ENCODE measurements at places on chromosomes 11 and 22.

- DNase-seq: no peak
Measured at GRCh38 chr11:72721689-72722049, 30.5 kb downstream of the ARAP1 start.

DNA sequence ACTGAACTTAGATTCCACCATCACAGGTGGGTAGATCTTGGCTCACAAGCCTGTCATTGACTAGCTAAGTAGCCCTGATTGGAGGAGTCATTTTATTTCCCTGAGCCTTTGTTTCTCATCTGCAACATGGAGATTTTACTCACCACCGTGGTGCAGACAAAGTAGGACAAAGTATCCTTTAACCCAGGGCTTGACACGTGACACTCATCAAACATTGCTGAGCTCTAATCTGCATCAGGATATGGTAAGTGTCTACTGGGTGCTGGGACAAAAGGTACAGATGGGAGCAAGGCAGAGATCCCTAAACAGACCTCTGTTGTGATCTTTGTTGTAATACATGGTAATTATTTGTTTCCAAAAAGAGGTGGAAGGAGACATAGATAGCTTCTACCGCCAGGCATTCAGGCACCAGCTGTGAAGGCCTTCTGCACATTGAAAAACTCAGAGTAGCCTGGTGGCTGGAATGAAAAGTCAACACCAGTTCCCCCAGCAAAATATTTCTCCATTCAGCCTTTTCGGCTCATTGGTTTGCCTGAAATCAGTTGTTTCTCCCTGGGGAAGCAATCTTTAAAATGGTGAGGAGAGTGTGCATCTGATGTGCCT is 18.3 kb upstream of the MICAL2 start:
- no peak for DNase-seq

DNA sequence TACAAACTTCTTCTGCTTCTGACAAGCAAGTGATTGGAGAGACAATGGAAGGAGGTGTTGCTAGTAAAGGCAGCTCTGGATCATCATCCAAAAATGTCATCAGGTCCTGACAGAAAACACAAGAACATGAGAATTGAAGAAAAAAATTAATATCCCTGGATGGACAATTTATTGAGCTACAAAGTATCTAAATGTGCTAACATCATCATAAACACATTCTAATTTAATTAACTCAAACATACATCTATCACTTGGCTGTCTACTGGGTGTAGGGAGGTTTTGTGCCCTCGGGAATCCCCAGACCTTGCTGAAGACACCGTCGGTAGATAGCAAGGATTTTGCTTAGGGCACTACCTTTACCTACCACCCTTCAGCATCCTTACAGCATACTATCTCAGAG is 72.6 kb downstream of the ENTHD1 start:
- no peak for DNase-seq

DNA sequence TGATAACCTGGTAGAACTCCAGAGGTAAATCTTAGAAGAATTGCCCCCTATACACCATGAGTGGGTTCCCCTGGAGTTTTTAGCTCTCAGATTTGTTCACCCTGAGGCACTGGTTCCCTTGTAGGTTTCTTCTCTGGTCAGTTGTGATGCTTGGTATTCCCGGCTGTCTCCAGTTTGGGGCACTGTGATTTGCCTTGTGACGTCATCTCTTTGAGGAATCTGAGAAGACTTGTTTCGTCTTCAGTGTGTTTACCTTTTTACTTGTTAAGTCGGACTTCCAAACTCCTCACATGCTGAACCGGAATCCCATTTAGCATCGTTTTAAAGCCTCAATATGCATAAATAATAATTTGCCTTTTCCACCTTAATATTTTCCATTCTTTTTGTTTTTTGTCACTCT is 54.4 kb downstream of the CECR2 start:
- DNase-seq: no peak

DNA sequence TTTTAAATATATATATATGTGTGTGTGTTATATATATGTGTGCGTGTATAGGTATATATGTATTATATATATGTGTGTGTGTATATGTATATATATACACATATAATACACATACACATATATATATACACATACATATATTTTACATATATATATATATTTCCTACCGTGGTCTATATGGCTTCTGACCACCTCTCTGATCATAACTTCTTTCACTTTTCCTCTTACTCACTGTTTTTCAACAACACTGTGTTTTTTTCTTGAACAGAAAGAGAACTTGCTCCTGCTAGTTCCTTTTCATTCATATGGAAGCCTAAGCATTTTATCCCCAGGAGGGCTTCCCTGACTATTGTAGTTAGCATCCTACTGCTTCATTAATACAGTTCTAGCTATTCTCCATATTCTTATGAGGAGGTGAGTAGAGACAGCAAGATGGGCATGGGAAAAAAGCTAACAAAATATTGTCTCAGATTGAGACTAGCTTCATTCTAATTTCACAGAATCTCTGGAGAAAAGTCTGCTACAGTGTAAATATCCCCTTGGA is 38.5 kb upstream of the CTSC start:
- DNase-seq: no peak

DNA sequence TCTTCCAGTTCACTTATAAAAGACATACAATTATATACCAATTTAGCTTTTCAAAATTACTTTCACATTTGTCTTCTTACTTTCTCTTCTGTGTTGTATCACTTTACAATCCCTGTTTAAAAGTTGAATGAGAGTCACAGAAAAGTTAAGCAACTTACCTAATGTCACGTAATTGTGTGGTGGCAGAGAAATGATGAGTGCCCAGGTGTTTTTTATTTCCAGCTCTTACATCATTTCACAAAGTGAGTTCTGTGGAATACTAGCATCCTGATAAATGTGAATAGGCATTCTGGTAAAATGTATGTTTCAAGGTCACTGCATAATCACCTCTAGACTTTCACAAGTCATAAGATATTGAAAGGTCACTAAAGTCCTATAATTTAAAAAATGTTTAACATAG is 133.0 kb upstream of the FIBIN start:
- no peak for DNase-seq

Data from cortex of kidney (tissue), 1 donor.